Cortex of kidney (tissue), 1 donor: ENCODE measurements at places on chromosomes 3 and 15.

DNA sequence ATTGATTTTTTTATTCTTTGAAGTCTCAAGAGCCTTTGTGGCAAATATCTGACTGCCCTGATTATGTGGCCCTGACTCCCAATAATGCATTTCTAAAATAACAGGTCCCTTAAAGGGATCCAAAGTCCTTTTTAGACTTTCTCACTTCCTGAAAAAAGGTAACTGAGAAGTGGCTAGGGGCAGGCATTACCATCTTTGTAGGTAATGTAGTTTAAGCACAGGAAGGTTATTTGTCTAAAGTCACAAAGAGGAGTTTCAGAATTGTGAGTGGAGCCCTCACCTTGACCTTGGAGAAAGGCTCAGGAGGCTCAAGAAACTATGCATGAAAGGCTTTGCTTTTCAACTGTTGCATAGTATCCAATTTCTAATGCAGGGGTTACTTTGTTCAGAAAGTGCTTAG lies 142.9 kb upstream of the MRPL3 start:
- DNase-seq, result no peak

GRCh38 chr3:112333381-112334317 lies 693 bp downstream of the CD200 start:
- DNase-seq, result no peak

- no peak for DNase-seq
Observed at GRCh38 chr15:80932513-80932815, 57.2 kb downstream of the MESD start.

- DNase-seq, result no peak
Observed at GRCh38 chr15:92650966-92651365, 4.6 kb downstream of the FAM174B start.

DNA sequence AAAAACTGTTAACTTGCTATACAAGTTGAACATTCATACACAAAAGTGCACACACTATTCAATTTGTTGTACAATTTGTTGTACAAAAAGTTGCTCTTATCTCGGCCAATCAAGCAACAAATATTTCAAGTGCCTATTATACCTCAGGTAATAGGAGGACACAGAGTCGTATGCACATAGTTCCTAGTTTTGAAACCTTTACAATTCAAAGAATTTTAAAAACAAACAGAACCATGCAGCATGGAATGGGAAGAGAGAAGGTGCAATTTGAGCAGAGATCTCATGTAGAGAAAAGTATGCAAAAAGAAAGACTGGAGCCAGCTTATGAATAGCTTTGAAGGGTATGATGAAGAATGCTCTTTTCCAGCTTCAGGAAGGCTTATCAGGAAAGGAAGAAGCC lies 46.5 kb upstream of the ARPP19 start:
- DNase-seq, result no peak

DNA sequence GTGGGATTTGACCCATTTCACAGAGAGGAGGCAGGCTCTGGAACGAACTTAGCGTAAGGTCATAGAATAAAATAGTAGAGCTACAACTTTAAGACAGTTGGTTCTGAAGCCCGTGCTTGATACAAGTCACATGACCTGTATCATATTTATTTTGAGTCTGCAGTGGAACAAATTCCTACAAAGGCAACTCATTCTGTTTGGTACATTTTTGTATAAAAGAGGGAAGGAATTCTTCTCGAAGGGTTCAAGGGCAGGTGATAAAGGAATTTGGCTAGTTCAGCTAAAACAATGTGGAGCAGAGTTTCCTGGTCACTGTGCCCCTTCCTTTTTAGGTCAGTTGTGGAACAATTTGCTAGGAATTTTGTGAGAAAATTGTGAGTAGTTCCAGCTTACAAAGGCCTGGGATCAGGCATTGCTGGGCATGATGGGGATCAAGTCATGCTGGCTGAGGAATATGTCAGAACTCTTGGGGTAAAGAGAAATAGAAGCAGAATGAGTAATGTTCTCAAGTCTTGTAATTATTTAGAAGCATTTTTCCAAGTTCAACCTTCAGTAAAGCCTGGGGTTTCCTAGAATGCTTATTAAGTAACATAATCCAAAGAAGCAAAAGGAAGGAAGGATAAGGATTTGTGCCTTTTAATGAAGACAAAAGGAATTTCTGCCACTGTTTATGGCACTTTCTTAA lies 19.1 kb downstream of the USP3 start:
- no peak for DNase-seq

DNA sequence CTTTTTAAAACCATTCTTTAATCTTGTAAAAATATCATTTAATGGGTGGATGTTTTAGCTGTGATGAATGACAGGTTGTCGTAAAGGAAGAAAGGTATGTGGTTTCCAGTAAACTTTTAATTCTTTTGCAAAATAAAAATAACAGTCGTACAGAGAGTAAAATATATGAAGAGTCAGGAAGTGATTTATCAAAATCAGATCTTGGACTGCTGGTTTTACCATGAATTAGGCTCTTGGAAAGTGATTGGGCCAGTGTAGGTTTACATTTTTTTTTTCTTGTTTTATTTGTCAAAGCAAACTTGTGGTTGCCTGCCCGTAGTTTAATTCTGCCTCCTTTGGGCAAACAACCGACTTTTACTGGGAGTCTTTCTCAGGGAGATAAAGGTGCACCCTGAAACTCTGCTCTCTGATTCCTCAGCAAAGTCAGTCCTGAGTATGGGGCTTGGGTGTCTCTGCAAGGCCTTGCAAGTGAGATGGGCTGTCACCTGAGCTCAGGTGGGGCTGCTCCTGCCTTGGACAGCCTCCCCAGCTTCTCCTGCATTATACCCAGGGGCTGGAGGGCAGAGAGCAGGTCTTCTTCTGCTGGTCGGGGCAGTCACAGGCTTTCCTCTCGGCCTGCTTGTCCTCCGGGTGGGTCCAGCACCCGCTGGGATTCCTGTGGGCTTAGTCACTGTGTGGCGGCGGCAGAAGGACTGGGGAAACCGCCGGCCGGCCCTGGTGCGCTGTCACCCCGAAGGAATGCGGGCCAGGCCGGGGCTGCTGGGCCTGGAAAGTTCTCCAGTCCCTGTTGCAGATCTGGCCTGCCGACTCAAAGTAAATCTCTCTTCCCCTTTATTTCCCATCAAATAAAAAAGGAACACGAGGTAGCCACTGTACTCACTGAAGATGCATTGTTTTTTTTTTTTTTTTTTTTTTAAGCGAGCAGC lies 79.0 kb downstream of the IGF1R start:
- DNase-seq, result no peak

GRCh38 chr3:48092270-48092669 lies 76.1 kb upstream of the MAP4 start:
- DNase-seq, result no peak
